ENCODE measurements at places on chromosomes 13 and 19.

- DNase-seq = no peak
Measured at GRCh38 chr19:18253716-18254115, 20.5 kb downstream of the IQCN start.

DNA sequence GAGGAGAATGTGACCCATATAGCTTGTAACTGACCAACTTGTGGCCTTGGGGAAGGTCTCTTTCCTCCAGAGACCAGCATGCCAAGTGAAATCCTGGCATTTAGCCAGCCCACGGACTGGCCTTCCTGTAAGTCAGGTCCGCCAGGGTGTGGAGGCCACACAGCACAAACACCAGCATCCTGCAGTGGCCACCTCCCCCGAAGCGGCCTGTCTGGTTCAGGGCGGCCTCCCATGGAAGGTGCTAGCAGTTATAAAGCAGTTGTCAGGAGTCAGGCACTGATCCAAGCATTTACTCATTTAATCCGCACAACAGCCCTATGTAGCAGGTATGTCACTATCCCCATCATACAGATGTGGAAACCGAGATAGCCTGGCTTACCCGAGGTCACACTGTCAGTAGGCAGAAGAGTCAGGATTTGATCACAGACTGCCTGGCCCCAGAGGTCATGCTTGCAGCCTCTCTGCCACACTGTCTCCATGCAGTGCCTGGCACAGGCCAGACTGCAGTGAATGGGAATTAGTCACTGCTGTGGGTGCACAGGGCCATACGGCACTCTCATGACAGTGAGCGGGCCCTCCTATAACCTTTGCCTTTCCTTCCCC, 36.7 kb downstream of the CAPN12 start:
- no peak for DNase-seq

DNA sequence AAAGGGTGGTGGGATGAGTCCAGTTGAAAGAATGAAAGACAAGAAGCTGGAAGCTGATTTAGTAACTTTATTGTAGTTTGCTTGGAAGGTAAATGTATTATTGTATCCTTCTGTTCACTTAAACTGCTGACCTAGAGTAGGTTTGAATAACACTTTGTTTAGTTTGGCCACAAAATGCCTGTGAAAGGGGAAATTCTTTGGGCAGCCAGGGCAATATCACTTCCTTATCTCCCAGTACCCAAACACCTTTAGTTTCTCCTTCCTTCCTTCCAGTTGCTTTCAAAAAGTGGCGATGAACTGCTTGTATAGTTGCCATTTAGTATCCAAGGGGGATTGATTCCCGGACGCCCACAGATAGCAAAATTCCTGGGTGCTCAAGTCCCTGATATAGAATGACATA, 120.1 kb downstream of the PAN3 start:
- DNase-seq = no peak

- DNase-seq = no peak
Measured at GRCh38 chr13:41917641-41918040, 43.3 kb downstream of the VWA8 start.

GRCh38 chr19:44525721-44526430, 3.6 kb downstream of the CEACAM20 start:
- DNase-seq = no peak

GRCh38 chr13:53079691-53080090, 51.1 kb downstream of the OLFM4 start:
- DNase-seq = no peak

DNA sequence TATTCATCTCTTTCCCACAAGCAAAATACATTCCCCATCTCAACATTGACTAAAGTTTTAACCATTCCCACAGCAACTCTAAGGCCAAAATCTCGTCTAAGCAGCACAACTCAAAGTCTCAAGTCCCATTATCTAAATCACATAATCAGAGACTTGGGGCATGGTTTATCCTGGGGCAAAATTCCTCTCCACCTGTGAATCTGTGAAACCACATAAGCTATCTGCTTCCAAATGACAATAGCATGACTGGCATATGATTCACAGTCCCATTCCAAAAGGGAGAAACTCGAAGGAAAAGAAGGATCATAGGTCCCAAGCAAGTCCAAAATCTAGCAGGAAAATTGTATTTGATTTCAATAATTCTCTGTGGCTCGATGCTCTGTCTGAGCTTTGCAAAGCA, 73.0 kb downstream of the ANKRD10 start:
- DNase-seq = no peak

GRCh38 chr13:48448959-48449614, 36.2 kb upstream of the LPAR6 start:
- no peak for DNase-seq

- DNase-seq = no peak
Measured at GRCh38 chr19:22052644-22053013, 345 bp downstream of the ZNF257 start.

GRCh38 chr13:23957981-23958380, 60.7 kb upstream of the C1QTNF9B start:
- no peak for DNase-seq

DNA sequence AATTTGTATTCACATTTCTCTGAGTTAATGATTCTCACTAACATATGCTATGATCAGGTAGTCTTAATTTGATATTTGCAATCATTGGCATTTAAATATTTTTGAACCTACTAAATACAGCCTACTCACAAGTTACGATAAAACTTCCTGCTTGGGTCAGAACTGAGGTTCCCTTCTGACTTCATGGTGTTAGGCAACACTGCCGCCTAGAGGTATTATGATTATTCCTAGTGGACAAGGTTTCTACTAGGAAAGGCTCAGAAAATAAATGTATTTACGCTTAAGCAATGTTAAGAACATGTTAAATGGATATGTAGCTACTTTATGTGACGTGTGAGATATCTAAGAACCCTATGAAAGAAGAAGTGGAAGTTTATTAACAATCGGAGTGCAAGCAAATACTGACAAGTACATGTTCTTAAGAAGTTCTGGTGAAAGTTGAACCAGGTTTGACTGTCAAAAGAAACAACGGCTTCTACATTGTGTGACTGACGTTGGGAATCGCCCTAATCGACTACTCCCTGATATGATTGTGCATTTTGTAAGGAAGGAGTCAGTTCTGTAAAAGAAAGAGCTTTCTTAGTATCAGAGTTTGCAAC, 1395.8 kb downstream of the SLITRK5 start:
- DNase-seq = no peak

DNA sequence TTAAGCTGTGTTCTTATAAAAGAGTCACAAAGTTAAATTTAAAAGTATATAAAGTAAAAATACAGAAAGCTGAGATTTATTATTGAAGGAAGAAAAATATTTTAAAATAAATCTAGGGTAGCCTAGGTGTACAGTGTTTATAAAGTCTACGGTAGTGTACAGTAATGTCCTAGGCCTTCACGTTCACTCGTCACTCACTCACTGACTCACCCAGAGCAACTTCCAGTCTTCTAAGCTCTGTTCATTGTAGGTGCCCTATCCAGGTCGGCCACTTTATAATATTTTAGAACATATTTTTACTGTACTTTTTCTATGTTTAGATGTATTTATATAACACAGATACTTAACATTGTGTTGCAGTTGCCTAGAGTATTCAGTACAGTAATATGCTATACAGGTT, 47.4 kb downstream of the NDFIP2 start:
- no peak for DNase-seq

GRCh38 chr13:110964229-110965037, 49.6 kb upstream of the ANKRD10 start:
- DNase-seq = no peak

Data from GM12891 (cell line).